HT1080 (cell line): ENCODE measurements at places on chromosomes 5 and 9.
A peak's percentile ranks its signal among the peaks of the same experiment; 100 is the strongest.

DNA sequence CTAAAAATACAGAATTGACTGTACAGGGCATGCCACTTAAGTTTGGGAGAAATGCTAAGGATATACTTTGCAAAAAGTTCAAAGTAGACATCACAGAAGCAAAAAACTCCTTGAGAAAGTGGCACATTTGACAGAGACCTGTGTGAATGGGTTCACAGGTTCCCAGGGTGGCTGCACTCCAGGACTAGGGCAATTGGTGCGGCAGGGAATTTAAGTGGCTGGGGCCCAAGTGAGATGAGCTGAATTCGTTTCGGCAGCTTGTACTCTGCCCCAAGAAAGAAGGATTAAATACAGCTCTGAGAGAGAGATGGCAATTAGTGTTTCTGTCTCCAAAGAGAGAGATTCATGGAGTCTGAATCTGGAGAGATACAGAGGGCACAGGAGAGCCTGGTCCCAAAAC, 280.1 kb downstream of the FBXL17 start:
- no peak for DNase-seq

DNA sequence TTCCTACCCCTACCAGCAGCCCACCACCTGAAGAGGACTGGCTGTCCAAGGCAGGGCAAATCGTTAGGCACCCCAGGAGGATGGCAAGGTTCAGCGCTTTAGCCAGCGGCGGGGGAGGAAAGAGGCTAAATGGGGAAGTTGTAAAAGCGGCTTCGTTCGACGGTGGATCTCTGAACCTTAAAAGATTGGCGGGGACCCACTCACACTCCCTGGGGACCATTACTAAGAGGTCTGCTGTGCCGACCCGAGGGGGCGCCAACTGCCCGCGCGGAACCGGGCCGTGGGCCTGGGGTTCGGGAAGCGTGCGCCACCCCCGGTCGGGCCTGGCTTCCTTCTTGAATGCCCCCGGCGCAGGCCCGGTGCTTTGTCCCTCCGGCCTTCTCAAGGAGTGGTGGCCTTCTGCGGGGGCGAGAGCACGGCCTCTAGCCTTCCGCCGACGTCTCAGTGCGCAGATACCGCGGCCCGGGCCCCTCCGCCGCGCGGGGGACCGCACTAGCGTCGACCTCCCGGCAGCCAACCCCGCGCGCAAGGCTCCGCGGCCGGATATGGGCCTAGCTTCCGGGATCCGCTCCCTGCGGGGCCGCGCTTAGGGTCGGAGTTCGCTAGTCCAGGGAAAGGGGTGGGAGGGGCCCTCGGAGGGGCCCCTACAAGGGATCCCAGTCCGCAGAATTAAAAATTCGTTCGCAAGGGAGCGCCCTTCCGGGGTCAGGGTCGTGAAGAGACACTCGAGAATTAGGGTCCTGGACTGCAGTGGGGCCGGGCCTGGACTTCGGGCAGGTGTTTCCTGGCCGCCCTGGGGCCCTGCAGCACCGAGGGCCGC, 10.5 kb downstream of the NR2F1-AS1 start:
- DNase-seq: no peak

- DNase-seq: no peak
Measured at GRCh38 chr5:15474143-15474719, 25.7 kb upstream of the FBXL7 start.

GRCh38 chr9:70590315-70590677, 175.8 kb upstream of the KLF9 start:
- DNase-seq: no peak

DNA sequence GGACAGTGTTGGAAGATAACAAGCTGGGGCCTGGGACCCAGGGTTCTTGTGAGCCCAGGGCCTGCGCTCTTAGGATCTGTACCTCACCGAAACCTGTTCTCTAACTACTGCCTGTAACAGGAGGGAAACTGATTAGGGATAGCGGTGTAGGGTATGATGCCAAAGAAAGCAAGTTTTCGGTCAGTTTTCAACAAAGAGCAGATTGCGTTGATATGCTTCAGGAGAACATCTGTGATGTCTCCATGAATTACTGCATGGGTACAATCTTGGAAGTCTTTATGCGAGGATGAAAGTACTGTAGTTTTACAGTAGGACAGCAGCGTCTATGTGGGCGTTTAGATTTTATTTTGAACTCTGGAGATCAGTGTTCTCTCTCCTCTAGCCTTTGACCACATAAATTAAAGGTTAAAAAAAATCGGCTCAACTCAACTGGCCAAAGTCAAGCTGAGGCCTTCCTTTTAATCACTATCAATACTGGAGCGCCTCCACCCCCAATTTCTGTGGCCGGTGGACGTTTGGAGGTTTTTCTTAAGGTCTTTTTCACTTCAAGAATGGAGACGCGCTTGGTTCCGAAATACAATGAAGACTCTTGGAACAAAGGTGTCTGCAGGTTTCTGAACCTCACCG, 3.0 kb downstream of the NFIL3 start:
- DNase-seq: no peak

- peak; percentile 86 for DNase-seq
Measured at GRCh38 chr5:122120957-122121356, 8.4 kb upstream of the ZNF474 start.

DNA sequence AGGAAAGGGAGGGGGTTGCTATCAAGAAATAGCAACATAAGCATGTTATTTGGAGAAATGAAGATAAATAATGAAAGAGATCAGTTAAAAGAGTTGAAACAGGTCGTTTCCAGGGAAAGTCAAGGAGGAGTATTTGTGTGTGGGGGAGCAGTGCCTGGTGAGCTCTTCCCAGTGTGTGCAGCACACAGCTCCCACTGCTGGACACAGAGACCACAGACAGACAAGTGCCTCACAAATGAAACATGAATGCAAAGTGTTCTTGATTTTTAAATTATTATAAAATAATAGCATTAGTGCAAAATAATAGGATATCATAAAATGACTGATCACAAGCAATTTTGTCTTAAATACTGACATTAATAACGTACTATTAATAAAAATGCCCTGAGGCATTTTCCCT, 40.8 kb downstream of the LIFR start:
- peak; percentile 4 for DNase-seq

DNA sequence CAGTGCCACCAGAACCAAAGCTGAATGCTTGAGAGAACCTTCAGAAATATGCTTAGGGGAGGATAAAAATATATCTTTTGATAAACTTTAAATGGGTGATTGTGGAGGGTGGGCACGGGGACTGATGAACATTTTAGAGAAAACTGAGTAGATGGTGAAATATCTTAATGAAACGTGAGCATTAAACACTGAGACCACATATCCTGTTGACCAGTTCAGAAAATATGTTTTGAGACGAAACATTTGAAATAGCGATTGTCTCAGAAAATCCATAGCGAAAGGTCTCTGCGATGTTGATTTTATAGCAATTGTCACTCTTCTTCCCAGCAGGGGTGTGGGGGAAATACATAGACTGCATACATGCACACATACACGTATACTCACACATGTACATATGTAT, 231.0 kb downstream of the ESM1 start:
- no peak for DNase-seq

DNA sequence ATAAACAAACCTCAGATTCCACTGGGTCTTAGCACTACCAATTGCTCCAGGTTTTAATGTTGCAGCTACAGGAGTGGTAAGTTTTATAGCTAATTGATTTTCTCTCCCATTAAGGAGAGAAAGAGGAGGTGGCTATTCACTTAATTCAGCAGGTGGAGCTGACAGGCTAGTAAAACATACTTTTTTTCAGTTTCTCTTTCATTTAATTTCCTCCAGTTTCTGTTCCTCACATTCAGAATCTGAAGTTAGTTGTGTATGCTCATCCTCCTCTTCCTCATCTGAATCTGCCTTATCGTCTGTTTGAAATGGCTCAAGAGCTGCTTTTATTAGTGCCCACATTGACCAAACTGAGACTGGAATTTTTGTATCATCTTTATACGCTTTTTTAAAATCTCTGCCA, 98.0 kb downstream of the PLPPR1 start:
- no peak for DNase-seq

DNA sequence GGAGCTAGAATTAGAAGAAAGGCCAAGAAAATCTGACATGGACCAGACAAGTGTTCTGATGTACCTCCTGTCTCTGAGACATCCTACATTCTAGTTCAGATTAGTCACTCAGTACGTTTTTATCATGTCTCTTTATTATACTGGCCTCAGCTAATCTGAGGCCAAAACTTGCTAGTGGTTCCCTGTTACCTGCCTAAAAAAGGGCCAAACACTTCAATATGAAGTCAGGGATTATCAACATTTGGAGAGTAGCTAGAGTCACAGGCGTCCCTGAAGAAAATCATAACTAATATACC, 587.4 kb downstream of the PRELID2 start:
- DNase-seq: no peak

DNA sequence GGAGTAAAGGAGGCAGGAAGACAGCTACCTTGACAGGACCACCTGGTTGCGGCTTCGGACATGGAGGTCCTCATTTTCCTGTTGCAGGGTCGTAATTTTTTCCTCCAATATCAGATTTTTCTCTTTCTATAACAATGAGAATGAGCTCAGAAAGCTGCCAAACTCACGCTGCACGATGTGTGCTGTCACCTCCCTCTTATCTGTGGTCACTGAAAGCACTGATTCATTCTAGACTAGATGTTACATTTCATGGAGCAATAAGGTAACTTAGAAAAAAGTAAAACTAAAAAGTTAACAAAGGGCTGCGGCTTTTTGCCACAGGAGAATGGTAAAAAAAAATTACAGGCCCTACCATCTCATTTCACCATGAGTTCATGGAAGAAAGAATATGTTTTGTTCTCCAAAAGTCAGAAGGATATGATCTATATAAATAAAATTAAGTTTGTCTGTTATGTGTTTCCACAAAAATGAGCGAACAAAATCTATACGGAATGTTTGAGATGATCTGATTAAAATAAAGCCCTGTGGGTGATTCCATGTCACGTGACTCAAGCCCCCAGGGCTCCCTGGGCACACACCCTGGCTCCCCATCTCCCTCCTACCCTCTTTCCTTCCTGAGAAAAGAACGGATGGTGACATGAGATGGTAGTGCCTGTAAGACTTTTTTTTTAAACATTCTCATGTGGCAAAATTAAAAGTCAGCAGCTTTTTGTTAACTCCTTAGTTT, 26.9 kb upstream of the ANXA6 start:
- DNase-seq: no peak

GRCh38 chr9:116286297-116286696, 132.7 kb downstream of the PAPPA start:
- no peak for DNase-seq

GRCh38 chr5:96977228-96977627, 41.3 kb downstream of the LNPEP start:
- no peak for DNase-seq

- DNase-seq: no peak
Measured at GRCh38 chr9:6049798-6050197, 34.4 kb upstream of the RANBP6 start.

DNA sequence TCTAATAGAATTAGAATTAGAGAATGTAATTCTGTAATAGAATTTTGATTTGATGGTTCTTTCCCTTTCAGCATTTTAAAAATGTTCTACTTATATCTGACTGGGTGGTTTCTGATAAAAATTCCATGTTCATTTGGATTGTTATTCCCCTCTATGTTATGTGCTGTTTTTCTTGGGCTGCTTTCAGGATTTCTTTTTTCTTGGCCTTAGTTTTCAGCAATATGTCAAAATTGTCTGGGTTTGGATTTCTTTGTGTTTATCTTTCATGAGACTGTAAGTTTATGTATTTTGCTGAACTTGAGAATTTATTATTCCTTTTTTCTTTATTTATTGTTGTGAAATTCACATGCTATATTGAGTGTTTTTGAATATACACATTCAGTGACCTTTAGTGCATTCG, 189.1 kb downstream of the RANBP17 start:
- no peak for DNase-seq

DNA sequence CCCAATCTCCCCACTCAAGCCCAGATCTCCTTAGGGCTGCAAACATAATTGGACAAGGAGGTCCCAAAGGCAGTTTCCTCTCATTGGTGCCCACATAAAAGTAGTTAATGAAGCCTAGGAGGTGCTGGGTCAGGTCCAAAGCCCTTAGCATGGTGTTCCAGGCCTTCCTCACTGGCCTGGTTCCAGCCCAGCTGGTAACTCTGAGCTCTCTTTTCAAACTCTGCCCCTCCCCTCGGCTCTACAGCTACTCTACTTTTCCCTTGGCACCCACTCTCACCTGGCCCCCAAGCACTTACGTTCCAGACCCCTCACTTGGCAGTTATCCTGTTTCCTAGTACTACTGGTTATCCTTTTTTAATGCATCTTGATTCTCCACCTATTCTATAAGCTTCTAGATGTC, 9.9 kb downstream of the SEPTIN8 start:
- no peak for DNase-seq

- no peak for DNase-seq
Measured at GRCh38 chr5:58451732-58452565, 7.9 kb downstream of the PLK2 start.

DNA sequence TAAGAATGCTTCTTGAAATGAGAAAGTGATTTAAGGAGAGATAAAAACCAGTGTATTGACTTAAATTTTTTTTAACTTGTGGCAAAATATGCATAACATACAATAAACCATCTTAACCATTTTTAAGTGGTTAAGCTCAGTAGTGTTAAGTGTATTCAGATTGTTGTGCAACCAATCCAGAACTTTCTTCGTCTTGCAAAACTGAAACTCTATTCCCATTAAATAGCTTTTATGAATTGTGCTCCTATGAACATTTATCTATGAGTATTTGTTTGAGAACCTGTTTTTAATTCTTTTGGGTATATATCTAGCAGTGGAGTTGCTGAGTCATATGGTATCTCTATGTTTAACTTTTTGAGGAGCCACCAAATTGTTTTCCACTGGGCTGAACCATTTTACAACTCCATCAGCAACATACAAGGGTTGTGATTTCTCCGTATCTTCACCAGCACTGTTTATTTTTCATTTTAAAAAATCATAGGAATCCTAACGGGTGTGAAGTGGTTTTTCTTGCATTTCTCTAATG, 76.6 kb upstream of the ACTBL2 start:
- DNase-seq: no peak

DNA sequence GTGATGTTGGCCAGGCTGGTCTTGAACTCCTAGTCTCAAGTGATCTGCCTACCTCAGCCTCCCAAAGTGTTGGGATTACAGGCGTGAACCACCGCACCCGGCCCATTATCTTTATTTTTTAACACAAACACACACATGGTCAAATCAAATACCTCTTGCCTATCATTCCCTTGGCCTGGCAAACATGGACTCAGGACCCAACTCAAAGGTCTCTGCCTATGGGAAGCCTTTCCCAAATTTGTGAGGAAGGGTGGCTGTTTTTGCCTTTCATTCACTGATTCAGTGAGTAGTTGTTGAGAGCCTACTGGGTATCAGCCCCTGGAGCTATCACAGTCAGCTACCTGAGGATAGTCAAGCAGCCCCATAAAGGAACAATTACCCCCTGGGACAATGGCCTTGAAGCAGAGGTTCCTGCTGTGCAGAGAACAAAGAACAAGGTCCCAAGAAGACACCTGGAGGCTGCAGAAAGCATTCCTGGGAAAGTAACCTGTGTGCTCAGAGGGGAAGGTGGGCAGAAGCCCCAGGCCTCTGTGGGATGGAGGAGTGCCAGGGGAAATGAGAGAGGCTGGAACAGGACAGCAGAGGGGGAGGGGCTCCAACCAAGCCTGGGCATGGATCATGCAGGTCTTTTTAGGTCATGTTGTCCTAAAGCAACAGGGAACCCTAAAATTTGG, 126.4 kb downstream of the CRB2 start:
- no peak for DNase-seq
